ENCODE measurements at places on chromosomes 7 and 10. TPM values are rescaled to one million over a fixed set of nuclear protein-coding genes. Genes with fewer than 3 reads are reported as not detected.

The HOXA9 gene
- total RNA-seq, result not detected

The NANOS1 gene
- 0.59 TPM for total RNA-seq

The MGMT gene
- 19.6 TPM for total RNA-seq

The PNLIPRP2 gene
- total RNA-seq, result not detected

The PITX3 gene
- total RNA-seq, result 0.54 TPM

The TAS2R41 gene
- not detected for total RNA-seq

- no peak for DNase-seq
Measured at GRCh38 chr10:74163319-74164068, 12.5 kb downstream of the ADK start.
